ENCODE measurements at places on chromosomes 2 and 18.

DNA sequence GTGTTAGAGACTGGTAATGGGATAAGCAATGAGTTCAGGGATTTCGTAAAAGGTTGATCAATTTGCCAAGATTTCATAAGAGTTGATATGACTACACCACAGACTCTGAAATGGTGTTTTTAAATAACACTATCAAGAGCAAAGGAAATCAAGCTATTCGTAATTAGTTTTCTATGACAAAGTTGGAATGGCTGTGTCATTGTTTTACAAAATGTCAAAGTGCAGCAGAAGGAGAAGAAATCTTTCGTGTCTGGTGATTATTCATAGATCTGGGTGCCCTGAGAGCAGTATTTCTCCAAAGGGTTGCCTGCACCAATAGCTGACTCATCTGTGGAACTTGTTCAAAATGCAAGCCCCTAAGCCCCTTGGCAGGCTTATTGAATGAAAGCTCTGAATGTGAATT is 70.1 kb downstream of the NABP1 start:
- no peak for DNase-seq

- DNase-seq: no peak
These were observed 3.9 kb downstream of the AGXT start for GRCh38 chr2:240872317-240873097.

DNA sequence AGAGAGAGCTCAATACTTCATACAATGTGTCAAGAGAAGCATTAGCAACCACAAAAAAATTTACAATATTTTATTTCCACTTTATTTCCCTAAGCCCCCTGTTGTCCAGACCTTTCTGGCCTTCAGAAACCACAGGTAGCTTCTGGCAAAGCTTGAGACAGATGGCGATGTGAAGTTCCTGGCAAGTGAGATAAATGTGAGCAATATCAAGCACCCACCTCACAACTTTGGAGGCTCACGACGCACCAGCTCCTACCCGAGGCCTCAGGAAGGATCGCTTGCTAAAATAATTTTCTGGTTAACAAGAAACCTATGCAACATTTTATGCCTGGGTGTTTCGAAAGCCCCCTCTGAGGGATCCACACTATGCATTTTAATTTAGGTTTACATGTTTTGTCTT is 158.1 kb upstream of the CHAC2 start:
- DNase-seq: no peak

DNA sequence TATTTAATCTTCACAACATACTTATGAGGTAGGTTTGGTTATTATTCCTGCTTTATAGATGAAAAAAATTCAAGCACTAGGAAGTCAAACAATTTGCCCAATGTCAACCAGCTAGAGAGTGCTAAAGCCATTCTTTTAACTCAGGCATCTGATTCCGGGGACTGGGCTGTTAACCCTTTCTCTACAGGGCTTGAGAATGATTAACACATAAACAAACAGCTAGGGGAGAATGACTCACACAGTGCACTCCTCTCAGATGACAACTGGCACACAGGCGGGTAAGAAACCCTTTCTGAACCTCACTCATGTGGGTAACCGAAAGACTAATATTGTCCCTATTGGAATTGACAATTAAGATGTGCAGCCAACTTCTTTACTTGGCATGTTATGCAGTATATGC is 86.3 kb upstream of the FSHR start:
- DNase-seq: no peak

- DNase-seq: no peak
These were observed 145.6 kb downstream of the FAM161A start for GRCh38 chr2:61707984-61708852.

DNA sequence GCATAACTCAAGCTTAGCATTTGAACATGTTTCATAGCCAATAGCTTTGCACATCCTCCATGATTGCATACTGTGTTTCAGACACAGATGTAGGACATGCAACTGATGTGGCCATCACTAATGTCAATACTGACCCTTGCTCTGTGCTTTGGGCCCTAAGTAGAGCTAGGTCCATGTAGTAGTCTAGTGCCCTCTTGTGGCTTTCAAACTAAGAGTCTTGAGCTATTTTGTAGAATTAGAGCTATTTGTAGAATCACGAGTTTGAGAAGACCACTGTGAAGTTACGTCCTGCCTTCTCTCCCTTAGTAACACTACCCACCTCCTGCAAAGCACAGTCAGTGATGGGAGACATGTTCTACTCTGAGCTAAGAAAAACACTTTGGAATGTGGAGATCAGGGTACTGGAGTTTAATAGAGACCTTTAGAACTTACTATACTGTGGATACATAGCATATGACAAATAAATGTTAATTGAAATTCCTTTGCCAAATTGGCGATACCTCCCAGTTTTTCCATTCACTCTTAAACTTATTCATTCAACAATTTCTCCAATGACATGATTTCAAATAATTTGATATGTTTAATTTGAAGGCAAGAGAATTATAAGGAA is 306.5 kb upstream of the TNP1 start:
- peak; percentile 53 for DNase-seq

- DNase-seq: no peak
These were observed 138.0 kb upstream of the GPC1 start for GRCh38 chr2:240297256-240298116.

GRCh38 chr2:200136655-200137054 is 169.8 kb upstream of the SPATS2L start:
- DNase-seq: no peak

DNA sequence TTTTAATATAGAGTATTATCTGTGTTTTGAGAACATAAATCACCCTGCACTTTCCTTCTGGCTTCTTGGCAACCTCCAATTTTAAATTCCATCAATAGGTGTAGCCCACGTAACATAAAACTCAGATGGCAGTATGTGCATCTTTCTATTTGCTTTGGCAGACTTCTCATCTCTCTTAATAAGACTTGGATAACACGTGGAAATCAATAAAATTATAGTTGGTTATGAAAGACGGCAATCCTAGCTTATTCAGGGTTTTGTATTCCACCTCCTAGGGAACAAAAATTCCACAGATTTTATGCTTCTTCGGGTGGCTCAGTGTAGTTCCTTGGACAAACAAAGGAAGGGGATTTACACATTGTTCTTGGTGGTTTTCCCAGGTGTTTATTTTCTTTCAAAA is 299.3 kb downstream of the RND3 start:
- DNase-seq: no peak

- peak; percentile 45 for DNase-seq
These were observed 58.7 kb upstream of the RFX8 start for GRCh38 chr2:101533561-101534148.

DNA sequence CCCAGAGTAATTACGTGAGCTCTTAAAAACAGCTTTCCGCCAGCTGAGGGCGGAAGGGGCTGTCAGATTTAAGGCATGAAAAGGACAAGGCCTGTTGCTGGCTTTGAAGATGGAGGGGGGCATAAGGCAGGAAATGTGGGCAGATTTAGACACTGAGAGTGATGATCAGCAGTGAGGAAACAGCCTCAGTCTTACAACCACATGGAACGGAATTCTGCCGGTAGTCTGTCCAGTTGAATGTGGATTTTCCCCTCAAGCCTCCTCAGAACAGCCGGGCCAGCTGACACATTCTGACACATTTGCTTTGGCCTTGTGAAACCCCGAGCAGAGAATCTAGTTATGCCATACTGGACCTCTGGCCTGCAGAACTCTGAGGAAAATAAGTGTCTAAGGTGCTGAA is 16.6 kb downstream of the POLE4 start:
- DNase-seq: no peak

GRCh38 chr2:75480971-75481836 is 79.5 kb downstream of the EVA1A start:
- no peak for DNase-seq

DNA sequence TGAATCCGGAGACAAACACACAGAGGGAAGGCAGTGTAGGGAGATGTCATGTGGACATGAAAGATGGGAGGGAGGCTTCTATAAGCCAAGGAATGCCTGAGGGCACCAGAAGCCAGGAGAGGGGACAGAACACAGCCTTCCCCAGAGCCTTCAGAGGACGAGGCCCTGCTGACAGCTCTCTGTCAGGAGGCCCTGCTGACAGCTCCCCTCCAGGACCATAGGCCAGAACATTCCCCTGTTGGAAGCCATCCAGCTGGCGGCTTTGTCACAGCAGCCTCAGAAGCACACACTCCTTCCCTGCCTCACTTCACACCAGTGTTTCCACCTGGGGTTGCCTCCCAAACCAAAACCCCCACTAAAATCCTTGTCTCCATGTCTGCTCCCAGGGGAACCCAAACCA is 171.3 kb upstream of the ID2 start:
- no peak for DNase-seq

GRCh38 chr18:48133671-48134251 is 203.3 kb upstream of the SMAD2 start:
- no peak for DNase-seq

DNA sequence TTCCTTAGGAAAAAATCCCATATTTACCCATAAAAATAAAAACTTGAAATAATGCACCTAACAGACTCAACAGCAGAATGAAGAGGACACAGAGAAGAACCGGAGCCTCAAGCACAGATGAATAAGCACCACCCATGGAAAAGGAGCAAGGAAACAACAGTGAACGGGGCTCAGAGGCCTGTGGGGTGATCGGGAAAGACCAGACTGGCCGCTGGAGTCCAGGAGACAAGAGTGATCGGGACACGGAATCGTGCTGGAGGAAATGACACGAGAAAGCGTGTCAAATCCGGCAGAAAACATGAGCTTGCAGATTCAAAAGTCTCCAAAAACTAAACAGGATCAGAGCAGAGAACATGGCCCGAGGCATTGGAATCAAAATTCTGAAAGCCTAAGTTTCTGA is 448.0 kb upstream of the SALL3 start:
- no peak for DNase-seq

DNA sequence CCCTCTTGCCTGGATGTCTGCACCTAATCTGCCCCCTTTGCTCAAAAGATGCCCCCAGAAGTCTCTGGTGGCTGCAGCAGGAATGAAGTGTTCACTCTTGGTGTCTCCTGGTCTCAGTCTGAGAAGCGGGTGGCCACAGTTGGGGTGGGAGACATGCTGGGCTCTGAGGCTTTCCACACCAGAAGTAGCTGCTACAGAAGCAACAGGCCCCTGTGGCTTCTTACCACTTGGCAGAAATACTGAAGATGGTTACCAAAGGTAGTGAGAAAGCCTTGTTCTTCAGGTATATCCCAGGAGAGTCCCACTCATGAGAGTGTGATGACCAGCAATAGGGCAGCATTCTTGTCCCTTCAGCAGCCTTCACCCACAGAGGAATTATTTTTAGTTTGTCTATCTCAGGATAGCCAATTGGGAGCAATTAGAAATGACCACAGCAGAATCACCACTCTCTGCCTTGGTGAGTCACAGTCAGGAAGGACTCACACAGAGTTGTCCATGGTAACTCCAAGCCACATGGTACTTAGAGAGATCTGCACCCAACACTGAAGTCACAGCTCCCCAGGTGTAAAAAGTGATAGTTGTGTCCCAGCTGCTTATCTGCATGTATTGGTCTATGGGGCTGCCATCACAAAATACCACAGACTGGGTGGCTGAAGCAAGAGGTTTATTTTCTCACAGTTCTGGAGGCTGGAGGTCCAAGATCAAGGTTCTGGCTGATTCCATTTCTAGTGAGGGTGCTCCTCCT is 169.8 kb upstream of the ID2 start:
- DNase-seq: peak; percentile 23

GRCh38 chr2:46751897-46752296 is 163.7 kb downstream of the MCFD2 start:
- DNase-seq: no peak

DNA sequence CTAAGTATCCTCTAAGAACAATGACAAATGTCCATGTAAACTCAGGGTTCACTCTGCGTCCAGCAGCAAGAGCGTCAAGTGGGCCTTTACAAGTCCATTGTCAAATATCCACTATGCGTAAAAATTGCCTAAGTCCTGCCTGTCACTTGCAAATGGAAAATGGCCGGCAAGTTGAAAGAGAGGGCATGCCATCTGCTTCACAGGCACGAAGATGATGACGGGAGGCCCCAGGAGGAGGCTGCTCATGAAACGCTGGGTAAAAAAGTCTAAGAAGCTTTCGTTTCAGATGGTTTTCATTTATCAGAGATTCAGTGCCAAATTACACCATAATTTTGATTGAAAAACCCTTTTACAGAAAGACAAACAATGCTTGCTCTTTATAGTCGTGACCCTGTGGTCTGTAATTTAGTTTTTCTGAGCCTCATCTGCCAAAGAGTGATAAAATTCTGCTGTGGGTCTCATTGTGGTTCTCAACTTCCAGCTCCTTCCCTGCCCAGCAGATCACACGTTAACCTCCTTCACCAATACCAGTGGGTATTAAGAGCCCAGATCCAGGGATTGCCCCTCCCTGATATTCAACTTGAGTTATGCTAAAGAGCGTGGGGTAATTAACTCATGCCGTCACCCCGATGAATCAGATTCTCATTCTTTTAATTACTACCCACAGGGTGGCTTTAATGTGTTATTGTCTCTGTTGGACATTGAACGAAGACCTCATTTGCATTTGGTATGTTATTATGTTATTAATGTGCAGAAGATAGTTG is 160.2 kb upstream of the ALKAL2 start:
- DNase-seq: no peak

- DNase-seq: no peak
These were observed 35.7 kb downstream of the SH3YL1 start for GRCh38 chr2:228115-228514.

- DNase-seq: peak; percentile 24
These were observed 528 bp upstream of the PPP4R3B start for GRCh38 chr2:55618025-55618274.

DNA sequence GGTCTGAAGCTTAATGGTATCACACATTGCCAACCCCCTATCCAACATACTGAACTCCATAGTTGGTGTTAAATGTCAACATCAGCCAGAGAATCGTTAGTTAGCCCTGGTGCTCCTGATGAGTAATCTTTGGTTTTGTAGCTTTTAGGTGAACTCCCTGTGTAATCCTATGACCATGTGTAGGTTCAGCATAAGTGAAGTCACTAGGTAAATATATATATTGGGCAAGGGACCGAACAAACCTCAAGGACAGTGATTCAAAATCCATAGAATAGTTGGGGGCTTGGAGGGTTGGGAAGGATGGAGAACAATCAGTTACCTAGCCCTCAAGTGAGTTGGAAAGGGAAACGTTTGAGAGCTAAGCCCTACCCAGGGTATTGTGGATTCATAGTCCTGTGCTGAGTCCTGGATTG is 16.0 kb upstream of the AP1S3 start:
- no peak for DNase-seq

DNA sequence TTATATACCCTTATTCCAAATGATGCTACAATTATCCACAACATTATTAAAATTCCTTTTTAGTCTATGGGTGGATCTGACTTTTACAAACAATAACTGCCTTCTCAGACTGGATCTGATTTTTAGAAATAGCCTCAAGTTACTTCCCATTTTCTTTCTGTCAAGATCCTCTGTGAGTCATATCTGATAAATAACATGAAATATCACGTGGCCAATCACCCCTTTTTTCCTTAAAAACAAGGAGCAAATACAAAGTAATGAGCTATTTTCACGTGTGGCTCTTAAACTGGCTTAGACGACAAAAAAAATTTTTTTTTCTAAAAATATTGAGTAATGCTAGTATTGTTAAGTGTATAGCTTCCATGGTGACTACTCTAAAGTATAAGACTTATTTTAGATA is 6.7 kb downstream of the PELI1 start:
- peak; percentile 75 for DNase-seq

- DNase-seq: no peak
These were observed 57.5 kb downstream of the UBE2E3 start for GRCh38 chr2:181037922-181038321.

GRCh38 chr18:43220691-43221090 is 56.6 kb downstream of the SYT4 start:
- DNase-seq: no peak

- no peak for DNase-seq
These were observed 88.9 kb upstream of the RBBP8 start for GRCh38 chr18:22844190-22844589.

- no peak for DNase-seq
These were observed 110.4 kb downstream of the LRP1B start for GRCh38 chr2:142020368-142020767.

GRCh38 chr2:21392649-21393048 is 268.9 kb downstream of the TDRD15 start:
- DNase-seq: no peak
